ENCODE measurements at places on chromosomes 5 and 9. TPM values are rescaled to one million over a fixed set of nuclear protein-coding genes. Genes with fewer than 3 reads are reported as not detected.

- DNase-seq, result no peak
Observed at GRCh38 chr5:150460781-150461180, 11.2 kb upstream of the RPS14 start.

CD274 gene
- 12.2 TPM for total RNA-seq

- DNase-seq, result no peak
Observed at GRCh38 chr5:147661541-147661940, 121.0 kb downstream of the JAKMIP2 start.

CA9 gene
- total RNA-seq, result 4.9 TPM

- DNase-seq, result peak; percentile 37
Observed at GRCh38 chr5:157574456-157575380, 857 bp downstream of the ADAM19 start.

- no peak for DNase-seq
Observed at GRCh38 chr9:124298646-124299235, 41.0 kb downstream of the NEK6 start.

DNA sequence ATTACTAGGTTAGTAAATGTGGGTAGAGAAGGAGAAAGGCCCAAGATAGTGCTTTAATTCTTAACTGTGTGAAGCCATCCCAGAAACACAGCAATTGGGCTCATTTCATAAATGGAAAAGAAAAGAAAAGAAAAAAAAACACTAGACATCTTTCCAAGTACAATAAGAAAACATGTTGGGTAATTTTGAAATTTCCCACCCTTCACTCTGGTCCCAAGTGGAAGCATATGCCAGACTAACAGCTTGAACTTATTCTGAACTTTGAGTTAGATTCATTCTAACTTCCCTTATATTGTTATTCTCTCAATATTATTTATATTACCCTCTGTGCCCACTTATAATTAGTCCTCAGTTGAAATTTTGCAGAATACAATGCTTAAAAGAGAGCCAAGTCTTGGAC, 113.4 kb upstream of the GHR start:
- DNase-seq, result no peak

- DNase-seq, result no peak
Observed at GRCh38 chr9:20197976-20198685, 409.3 kb upstream of the SLC24A2 start.

DNA sequence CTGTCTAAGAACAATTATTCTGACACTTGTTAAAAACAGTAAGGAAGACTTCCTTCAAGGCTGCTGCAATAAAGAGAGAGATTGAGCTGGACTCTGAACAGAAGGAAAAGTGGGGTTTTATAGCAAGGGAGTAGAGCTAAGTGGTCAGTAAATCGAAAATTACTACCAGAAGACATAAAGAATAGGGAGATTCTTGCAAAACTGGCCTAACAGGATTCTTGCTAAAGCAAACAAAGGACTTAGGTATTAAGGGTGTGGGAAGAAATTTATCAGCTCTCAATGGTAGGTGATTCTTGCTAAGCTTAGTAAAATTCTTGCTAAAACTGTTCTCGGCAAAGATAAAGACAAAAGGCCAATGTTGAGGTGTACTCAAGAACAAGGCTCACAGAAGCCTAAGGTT, 300.5 kb downstream of the SLCO4C1 start:
- no peak for DNase-seq

SLC36A3 gene
- total RNA-seq, result not detected

IFNE gene
- not detected for total RNA-seq

DNA sequence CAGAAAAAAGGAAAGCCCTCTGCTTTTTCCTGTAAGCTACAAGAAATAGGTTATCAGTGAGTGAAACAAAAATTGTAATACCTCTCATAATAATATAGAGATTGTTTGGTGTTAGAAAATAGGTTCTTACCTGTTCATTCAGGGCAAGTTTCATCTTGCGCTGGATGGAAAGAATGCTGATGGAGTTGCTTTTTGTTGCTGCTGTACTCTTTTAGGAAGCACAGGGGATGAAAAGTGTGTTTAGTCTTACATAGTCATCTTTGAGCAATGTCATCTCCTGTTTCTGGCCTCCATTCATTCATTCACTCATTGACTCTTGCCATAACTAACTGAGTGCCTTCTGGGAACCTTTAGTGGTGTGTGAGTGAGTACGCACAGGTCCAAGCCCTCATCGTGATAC, 6.4 kb downstream of the ENTREP1 start:
- DNase-seq, result no peak

GRCh38 chr5:67081261-67081660, 115.3 kb downstream of the CD180 start:
- no peak for DNase-seq

UAP1L1 gene
- total RNA-seq, result 50.1 TPM

DNA sequence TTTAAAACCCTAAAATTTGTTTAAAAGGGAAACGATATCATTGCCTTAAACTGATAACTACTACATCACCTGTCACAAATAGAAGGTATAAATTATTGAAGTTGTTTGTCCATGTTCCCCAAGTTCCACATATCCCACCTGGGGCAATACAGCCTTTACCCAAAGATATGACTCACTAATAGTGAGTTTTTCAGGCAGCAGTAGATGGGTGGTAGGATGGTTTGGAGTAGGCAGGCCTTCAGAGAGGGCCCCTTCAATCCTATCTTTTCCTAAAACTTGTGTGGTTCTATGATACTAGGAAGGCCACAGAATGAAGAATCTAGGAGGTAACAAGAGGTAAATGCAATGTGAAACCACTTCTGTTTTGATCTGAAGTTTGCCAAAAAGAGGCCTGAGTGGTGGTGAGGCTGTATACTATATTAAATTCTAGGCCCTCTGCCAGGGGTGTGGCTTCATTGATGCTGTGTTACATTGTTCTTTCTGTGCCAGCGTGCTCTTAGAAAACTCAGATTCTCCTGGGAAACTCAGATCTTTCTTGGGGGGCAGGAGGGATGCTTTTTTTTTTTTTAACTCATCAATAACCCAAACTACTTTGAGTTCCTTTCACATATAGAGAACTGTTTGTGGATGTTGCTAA, 7.2 kb downstream of the CYSTM1 start:
- no peak for DNase-seq

- no peak for DNase-seq
Observed at GRCh38 chr9:127910613-127911205, 6.1 kb downstream of the ST6GALNAC4 start.

GDF9 gene
- 0.94 TPM for total RNA-seq

- DNase-seq, result no peak
Observed at GRCh38 chr5:7018601-7019000, 305.4 kb downstream of the TENT4A start.

DNA sequence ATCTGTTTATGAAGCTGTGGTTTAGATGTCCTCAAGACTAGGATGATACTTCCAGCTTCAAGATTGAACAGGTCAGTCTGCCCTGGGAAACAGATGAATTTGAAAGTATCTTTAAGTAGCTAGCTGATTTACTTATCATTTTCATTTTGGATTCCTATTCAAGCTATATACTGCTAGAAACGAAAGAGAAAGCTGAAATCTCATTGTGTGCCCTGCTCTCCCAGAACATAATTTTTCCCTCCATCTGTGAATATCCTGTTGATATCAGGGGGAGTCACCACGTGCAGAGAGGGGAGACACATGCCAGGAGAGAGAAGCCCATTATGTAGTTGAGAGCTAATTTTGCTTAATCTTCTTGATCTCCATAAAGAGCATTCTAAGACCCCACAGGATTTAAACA, 439.1 kb downstream of the NR2F1-AS1 start:
- DNase-seq, result no peak

DNA sequence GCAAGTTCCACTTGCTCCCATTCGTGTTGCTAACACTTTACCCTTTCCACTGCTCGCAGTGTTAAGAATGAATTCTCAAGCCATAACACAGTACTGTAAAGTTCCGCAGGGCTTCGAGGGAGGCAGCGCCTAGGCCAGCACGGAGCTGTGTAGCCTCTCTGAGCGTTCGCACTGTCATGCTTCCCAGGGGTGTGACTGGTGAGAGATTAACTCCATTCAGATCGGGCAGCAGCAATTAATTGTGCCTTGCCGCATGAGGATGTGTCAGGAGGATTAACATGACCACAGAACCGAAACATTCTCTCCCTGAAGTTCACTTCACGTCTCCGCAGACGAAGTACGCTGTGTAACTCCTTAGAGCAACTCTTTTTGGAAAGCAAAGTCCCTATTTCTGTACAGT, 23.2 kb downstream of the ZBTB34 start:
- DNase-seq, result no peak

TNPO1 gene
- 97.8 TPM for total RNA-seq

CCDC187 gene
- 0.07 TPM for total RNA-seq

TLX3 gene
- not detected for total RNA-seq

GRCh38 chr9:93665637-93666438, 89.5 kb downstream of the PHF2 start:
- DNase-seq, result no peak

GRCh38 chr5:122311961-122312590, at the start of gene SNCAIP:
Gene SNCAIP, plus strand, starts transcription at chr5:122312237. Its CDS starts 78,898 bp downstream, at chr5:122391135.
- DNase-seq, result no peak

GRCh38 chr5:108084105-108084504, 297.8 kb downstream of the FBXL17 start:
- DNase-seq, result no peak

GRCh38 chr9:73497796-73498195, 346.1 kb downstream of the ANXA1 start:
- no peak for DNase-seq

SAPCD2 gene
- total RNA-seq, result 13.7 TPM

DNA sequence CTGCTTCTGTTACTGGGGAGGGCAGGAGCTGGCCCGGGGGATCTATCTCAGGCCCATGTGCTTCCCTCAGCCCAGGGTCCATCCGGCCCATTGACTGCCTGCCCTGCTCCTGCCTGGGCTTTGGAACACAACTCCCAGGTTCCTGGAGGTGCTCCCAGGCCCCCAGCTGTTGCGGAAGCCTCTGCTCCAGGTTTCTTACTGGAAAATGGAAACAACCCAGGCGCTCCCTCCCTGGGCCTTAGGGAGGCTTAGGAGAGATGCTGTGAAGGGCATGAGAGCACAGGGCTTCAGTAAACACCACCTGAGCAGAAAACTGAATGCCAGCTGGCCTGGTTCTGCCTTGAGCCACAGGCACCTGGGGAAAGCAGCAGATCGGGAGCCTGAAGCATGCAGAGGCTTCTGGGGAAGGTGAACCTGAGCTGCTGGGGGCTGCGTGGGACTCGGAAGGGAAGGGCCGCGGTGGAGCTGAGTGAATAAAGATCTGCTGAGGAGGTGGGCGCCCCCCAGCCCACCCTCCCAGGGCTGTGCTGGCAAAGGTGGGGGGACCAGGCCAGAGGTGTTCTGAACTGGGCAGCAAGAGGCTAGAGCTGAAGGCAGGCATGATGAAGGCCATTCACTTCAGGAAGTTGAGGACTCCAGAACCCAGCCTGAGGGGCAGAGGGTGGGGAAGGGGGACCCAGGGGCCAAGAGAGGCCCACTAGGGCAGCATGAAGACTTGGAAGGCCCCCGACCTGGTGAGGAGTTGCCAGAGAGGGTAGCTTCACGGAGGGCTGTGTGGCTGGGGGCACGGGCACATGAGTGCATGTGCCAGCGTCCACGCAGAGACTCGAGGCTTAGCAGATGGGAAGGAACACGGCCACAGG, 64.8 kb downstream of the SHB start:
- DNase-seq, result no peak

DNA sequence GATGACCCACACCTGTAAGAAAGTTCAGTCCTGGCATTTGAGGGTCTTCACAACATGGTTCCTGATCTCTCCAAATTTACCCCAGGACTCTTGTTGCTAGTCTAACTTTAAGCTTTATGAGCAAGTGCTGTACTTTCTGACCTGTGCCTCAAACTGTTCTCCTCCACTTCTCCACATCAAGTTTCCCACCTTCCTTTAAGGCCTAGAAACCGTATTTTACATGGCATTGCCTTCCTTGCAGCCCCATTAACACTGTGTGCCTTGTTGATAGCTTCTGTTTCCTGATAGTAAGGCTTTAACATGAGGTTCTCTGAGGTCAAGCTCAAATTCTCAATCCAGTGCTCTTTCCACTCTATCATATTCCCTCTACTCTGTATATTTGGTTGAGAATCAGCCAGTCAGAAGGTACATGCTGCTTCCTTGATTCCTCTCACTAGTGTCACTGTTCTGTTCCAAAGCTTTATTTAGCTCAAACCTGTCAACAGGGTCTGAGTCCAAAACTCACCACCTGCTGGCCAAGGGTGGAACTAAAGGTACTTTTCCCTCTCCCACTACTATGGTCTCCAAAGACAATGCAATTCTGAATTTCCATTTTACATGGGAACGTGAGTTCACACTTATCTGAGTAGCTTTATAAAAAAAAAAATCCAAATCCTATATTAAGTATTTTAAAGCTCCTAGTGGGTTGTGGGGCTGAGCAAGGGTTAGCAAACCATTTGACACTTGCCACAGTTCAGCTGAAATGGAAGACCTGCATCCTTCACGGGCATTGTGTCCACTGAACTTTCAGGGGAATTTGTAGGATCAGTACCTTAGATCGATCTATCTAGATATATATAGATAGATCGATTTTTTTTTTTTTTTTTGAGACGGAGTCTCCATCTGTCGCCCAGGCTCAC, 21.1 kb downstream of the VCP start:
- peak; percentile 73 for DNase-seq

DNA sequence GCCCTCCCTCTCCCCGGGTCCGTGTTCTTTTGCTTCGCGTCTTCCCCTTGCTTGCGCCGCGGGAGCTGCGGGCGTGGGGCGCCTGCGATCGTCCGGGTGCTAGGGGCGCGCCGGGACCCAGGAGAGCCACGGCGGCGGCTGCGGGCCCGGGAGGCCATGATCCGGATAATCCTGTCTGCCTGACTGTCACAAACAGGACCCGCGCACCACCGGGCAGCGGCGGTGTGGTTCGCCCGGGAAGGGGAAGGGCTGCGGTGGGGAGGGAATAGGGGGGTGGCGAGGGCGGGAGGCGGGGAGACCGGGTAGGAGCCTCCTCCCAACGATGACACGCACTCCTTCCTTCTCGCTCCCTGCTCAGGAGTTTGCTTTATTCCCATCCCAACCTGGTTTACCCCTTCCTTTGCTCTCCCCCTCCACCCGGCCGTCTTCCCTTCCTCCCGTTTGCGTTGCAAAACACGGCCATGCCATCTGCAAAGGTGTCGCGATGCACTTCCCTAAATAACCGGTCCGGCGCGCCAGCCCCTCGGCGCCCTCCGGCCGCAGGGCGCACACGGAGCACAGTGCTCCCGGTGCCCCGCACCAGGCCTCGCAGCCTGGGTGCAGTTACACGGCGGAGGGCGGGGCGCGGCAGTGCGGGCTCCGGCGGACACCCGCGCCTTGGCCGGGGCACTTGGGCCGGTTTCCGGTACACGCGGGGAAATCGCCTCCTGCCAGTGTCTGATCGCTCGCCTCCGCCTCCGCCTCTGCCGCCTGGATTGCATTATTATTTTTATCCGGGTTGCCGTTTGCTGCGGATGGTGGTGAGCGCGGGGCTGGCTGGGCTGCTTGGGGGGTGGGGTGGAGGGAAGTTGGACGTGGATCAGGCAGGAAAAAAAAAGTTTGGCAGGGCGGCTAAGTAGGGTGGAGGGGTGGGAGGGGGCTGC, 1.5 kb downstream of the SMARCA2 start:
- peak; percentile 61 for DNase-seq

All from activated CD8-positive, alpha-beta T cell treated with anti-CD3 and anti-CD28 coated beads for 36 hours (primary cell).